ENCODE measurements at places on chromosomes 16 and 17.

GRCh38 chr16:1794221-1794871 lies 841 bp upstream of the IGFALS start:
- no peak for DNase-seq

- DNase-seq: no peak
Measured at GRCh38 chr16:49524947-49525315, 151.3 kb downstream of the C16orf78 start.

DNA sequence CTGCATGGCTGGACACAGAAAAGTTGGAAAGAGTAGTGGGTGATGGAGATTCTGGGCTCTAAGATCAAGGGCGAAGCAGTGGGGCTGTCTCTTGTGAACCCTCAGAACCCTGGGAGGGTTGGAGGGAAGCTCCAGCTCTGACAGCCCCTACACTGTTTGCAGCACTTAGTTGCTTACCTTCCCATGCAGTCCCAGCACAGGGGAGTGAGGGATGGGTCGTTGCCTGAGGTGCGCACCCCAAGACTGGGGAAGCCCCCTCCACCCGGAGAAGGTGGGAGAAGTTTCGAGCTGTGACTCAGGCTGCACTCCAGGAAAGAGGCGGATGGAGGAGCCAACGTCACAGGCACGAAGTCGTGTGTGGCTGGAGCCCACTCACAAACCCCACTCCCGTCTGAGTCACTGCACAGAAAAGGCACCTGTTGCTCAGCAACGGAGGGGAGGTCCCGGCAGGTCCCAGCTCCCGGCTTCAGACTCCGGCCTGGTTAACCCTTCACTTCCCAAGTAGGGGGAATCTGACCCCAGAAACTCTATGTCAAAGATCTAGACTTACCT lies 60.1 kb downstream of the AIPL1 start:
- DNase-seq: no peak

DNA sequence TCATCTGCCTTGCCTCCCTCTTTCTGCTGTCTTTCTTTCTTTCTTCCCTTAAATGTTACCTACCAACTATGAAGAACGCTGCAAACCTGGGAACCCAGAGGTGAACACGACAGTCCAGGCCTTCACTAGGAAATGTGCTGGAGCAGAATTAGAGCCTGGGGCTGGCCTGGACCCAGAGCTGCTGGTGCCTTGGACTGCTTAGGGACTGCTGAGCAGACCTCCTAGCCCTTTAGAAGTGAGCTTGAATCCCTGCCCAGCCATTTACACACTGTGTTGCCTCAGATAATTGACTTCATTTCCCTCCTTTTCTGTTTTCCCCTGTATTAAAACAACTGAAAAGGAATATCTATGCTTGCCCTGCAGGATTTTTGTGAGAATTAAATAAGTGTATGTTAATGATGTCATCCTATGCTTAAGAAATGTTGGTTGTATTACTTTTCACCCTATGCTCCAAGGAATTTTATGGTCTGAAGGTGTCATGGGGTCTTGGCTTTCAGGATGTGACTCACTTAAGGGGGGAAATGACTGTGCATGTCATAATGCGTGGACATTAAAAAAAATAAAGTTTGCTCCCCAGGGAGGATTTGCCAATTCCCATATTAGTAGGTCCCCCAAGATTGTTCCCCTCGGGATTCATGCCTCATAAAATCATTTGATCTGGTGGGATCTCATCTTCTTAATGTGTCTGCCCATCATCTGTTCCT lies 11.5 kb downstream of the CDH13 start:
- no peak for DNase-seq

GRCh38 chr17:72839131-72839725 lies 253.3 kb downstream of the SLC39A11 start:
- no peak for DNase-seq

DNA sequence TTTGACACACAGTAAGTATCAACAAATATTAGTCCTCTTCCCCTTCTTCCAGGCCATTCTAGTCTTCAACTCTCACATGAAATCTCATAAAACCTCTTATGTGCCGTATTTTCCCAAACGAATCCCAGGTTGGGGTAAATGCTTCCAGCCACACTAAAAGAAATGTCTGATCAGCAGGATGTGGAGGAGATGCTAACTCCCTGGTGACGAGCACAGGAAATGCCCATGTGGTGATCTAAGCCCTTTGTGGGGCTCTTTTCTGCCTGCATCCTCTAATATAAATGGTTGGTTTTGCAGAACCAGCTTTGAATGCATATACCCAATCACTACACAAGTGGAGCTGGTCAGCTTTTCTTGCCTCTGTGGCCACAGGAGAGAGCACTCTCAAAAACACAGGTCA lies 498.2 kb upstream of the ERCC4 start:
- DNase-seq: no peak

DNA sequence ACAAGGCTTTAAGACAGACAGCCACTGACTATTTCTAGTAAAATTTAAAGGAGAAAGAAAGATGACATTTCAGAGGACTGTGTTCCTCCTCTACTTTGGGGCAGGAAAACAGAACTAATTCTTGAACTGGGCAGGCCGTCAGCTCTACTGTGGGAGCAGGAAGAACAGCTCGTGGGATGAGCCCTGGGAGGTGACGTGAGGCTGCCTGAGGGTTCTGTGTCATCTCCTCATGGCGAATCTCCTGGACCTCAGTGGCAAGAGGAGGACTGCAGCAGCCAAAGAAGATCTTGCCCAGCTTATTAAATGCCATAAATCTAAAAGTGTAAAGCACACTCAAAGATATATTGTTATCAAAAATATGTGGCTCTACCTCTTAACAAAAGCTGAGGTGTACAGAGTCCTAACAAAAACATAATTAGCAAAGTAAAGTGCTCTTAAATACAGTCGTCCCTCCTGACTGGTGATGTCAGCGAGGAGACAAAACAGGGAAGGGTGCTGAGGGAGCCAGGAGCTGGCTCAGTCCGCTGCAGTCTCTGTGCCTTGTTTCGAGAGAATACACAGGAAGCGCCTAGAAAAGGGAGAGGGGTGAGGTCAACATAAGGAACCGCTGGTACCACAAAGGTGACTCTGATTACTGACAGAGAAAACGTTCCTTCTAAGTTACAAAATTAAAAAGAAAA lies 58.0 kb downstream of the CREBBP start:
- DNase-seq: no peak

DNA sequence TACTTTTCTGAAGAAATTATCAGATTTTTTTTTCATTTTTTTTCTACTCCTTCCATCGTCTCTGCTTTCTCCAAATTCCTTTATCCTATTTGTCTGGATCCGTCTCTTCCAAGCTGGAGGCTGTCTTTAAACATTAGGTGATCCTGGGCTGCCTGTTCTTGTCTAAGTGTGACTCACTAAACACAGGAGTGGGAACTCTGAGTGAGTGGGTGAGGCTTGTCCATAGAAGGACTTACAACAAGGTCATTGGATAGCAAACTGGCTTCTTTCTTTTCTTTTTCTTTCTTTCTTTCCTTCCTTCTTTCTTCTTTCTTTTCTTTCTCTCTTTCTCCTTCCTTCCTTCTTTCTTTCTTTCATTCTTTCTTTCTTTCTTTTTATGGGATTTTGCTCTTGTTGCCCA lies 18.2 kb downstream of the ALOX15 start:
- no peak for DNase-seq

DNA sequence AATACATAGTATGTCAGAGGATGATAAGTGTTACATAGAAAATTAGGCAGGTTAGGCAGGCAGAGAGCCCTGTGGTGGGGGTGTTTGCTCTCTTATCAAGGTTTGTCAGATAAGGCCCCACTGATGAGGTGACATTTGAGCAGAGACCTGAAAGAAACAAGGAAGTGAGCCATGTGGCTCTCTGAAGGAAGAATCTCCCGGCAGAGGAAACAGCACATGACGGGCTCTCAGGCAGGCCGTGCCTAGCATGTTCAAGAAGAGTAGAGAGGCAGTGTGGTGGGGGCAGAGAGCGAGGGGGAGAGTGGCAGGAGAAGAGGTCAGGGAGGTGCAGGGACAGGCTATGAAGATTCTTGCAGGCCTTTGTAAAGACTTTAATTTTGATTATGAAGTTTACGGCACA lies 82.0 kb upstream of the ASIC2 start:
- DNase-seq: no peak

GRCh38 chr16:57697896-57698537 lies 3.4 kb downstream of the DRC7 start:
- DNase-seq: no peak

GRCh38 chr17:2655546-2655945 lies 56.0 kb downstream of the CLUH start:
- DNase-seq: no peak

DNA sequence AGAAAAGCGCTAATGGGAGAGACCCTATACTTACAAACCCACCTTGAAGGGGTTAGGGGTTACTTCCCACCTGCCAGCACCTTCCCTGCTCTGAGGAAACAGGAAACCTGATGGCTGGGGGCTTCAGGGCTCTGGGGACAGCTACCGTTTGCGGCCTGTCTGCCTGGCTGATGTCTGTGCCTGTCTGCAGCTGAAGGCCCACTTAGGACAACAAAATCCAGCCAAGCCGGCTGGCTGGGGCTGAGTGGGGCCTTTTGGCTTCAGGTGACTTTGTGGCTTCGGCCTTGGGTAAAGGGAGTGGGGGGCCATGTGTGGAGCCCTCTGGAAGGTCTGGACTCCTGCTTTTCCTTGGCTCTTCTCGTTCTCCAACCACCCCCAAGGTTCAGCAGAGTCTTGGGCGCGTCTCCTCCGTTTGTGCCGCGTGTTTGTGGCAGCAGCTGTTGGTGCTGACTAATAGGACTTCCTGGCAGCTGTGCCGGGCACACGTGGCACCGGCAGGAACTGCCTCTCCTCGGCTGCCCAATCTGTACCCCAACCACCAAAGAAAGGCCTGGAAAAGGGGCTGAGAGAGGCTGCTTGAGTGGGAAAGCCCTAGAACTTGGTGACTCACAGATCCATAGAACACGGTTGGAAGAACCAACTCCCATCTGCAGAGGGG lies 186.7 kb downstream of the MSI2 start:
- peak; percentile 47 for DNase-seq

- DNase-seq: no peak
Measured at GRCh38 chr16:368388-369158, 1.8 kb downstream of the MRPL28 start.

DNA sequence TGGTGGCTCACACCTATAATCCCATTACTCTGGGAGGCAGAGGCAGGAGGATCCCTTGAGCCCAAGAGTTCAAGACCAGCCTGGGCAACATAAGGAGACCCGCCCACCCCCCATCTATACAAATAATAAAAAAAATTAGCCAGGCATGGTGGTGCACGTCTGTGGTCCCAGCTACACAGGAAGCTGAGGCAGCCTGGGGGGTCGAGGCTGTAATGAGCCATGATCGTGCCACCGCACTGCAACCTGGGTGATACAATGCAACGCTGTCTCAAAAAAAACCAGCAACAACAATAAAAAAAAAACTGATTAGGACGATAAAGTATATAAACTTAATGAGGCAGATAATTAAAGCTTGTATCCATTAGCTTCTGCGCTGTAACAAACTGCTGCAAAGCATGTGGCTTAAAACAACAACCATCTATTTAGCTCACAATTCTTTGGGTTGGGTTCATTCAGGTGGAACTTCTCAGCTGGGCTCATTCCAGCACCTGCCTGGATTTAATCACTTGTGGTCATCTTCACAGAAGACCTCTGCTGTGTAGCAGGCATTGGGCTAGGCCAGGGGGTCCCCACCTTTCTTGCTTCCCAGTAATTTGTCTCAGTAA lies 45.8 kb downstream of the LCMT1 start:
- DNase-seq: no peak

DNA sequence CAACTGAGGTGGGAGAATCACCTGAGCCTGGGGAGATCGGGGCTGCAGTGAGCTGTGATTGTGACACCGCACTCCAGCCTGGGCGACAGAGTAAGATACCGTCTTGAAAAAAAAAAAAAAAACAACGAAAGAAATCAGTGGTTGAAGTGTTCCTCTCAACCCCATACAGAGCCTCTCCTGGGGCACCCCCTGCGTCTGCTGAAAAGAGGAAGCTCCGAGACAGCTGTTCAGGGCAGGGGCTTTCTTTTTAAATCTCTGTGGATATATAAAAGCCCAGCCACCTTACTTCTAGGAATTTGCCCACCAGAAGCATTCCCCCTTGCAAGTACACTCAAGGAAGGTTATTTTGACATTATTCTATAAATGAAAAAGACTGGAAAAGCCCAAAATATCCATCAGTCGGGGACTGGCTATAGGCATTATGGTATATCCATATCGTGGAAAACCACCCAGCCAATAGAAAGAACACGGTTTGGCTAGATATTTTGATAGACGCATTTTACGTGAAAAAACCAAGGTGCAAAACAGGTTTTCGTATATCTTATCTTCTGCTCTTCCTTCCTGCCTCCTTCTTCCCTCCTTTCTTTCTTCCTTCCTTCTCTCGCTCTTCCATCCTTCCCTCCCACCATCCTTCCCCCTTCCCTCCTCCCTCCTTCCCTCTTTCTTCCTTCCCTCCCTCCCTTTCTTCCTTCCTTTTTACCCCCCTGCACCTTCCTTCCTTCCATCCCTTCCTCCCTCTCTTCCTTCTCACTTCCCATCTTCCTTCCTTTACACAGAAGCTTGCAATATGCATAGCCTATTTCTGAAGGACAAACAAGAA lies 9.2 kb upstream of the CCL22 start:
- no peak for DNase-seq

DNA sequence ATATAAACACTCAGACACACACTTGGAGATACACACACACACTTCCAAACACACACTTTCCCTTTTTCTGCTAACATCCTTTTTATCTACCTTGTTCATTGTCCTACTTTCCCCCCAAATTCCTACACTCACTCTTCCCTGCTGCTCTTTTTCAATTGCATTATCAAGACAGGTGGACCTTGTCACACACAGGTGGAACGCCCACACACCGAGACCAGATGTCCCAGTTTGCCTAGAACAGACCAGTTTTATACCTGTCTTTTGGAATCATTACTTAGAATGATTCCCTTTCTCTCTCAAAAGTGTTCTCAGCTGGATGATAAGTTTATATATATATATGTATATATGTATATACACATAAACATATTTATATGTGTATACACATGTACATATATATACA lies 50.7 kb upstream of the ARHGAP44 start:
- no peak for DNase-seq

GRCh38 chr16:48076455-48077012 lies 79.3 kb downstream of the ABCC12 start:
- no peak for DNase-seq

GRCh38 chr17:29042679-29043538 lies at the start of gene PIPOX:
PIPOX (plus strand) TSS chr17:29043141; CDS start chr17:29043226, 85 bp downstream.
- DNase-seq: no peak

- DNase-seq: no peak
Measured at GRCh38 chr17:8320262-8320661, 10.2 kb downstream of the ARHGEF15 start.

DNA sequence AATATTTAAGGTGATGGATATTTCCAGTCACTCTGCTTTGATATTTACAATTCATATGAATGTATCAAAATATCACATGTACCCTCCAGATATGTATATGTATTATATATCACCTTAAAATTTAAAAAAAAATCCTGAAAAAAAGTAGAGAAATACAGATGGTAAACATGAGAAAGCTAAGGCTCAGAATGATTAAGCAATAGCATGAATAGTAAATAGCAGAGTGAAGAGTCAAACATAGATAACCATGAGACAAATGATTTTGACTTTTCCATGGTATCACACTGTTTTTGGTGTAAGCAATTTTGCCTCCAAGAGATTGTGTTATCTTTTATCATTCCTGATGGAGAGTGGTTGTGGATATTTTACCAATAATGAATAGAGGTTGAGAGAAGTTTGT lies 868.8 kb downstream of the CDH11 start:
- no peak for DNase-seq

GRCh38 chr16:47017636-47018035 lies 44.2 kb upstream of the DNAJA2 start:
- DNase-seq: no peak
